Fibroblast of gingiva (primary cell): ENCODE measurements at places on chromosomes 16 and 17.

- peak; percentile 47 for DNase-seq
Measured at GRCh38 chr17:59165933-59166342, 10.4 kb downstream of the PRR11 start.

- no peak for DNase-seq
Measured at GRCh38 chr17:28514561-28515002, 8.4 kb downstream of the FOXN1 start.

GRCh38 chr16:70689035-70689969, 3.4 kb upstream of the MTSS2 start:
- DNase-seq: no peak

- DNase-seq: no peak
Measured at GRCh38 chr17:18213666-18214270, 11.7 kb upstream of the LLGL1 start.

DNA sequence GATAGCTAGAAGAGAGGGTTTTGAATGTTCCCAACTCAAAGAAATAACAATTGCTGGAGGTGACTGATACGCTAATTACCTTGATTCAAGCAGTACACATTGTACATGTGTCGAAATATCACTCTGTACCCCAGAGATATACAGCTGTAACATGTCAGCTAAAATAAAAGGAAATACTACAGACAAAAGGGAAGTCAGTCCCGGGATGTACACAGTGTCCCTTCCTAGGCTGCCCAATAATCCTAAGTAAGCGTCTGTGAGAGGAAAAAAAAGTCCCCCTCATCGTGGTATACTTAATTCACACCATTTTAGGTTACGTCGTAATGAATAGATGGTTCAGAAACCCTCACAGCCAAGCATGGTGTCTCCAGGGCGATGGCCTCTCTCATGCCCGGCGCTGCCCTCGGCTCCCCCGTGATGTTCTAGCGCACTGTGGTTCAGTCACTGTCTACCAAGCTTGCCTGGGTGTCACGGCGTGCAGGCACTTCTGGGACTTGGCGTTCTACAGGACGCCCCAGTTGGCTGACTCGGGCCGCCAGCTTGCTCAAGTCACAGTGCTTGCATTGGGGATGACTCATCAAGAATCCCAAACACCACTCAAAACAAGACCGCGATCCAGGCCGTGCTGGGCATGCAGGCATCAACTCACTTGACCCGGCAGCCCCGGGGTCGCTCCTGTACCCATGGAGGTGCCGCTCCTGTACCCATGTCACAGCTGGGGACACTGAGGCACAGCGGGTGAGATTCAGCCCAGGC, 27.6 kb downstream of the CCDC40 start:
- peak; percentile 92 for DNase-seq

GRCh38 chr16:86946396-86946795, 368.0 kb downstream of the FOXL1 start:
- DNase-seq: peak; percentile 27

GRCh38 chr16:8919089-8919933, 37.2 kb downstream of the LITAFD start:
- no peak for DNase-seq

GRCh38 chr17:1709971-1710806, at the start of gene TLCD2:
Gene TLCD2, minus strand, starts transcription at chr17:1710377. Its CDS starts 135 bp downstream, at chr17:1710242.
- DNase-seq: peak; percentile 67

DNA sequence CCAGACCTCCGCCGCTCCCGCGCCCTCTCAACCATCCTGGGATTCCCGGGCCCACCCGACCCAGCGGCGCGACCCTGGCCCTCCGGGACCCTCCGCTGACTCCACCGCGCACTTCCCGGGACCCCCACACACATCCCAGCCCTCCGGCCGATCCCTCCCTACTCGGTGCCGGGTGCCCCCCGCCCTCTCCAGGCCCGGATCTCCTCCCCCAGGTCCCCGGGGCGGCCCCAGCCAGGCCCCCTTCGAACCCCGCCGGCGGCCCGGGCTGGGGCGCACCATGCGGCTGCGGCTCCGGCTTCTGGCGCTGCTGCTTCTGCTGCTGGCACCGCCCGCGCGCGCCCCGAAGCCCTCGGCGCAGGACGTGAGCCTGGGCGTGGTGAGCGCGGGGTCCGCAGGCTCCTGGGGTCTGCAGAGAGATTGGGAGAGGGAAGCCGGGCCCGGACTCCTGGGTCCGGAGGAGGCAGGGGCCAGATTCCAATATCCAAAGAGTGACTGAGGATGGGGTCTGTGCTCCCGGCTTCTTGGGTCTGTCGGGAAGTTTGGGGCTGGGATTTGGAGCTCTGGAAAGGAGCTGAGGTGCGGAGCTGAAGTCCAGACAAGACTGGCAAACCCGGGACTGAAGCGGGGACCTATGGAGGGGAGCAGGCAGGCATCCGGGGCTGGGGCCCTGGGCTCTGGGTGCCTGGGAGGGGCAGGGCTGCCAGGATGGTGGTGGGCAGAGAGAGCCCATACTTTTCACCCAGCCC, 453 bp downstream of the MMP25 start:
- no peak for DNase-seq

DNA sequence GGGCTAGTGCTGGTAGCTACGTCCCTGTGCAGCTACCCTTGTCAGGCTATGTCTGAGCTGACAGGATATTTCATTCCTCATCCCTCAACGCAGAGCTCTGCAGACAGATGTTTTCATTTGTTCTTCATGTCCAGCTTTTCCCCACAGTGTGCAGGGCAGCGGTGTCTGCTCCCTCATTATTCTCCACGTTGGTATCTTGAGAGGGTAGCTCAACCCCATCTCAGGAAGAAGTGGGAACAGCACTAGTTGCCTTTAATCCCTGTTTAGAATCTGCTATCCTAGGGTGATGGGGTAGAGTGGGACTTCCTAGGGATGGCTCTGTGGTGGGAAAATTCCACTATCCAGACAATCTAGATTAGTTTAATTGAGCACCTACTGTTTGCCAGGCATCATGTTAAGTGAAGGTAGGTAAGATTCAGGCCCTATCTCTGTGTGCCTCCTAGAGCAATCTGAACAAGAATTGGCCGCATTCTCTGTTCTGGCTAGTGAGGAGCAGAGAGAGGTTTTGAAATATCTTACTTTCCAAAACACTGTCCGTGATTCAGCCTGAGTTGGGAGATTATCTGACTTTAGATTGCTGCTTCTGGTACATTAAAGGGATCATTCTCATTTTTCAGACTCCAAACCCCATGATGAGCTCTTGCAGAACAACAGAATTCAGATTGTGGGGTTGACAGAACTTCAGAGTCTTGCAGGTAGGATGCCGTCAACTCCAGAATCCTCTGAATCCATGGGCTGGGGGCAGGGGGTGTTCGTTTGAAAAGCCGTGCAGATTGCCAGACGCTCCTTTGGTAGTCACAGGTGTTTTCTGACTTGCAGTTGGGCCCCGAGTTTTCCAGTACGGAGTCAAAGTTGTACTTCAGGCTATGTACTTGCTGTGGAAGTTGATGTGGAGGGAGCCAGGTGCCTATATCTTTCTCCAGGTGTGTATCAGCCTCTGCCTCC, 963 bp downstream of the ALG1 start:
- no peak for DNase-seq

DNA sequence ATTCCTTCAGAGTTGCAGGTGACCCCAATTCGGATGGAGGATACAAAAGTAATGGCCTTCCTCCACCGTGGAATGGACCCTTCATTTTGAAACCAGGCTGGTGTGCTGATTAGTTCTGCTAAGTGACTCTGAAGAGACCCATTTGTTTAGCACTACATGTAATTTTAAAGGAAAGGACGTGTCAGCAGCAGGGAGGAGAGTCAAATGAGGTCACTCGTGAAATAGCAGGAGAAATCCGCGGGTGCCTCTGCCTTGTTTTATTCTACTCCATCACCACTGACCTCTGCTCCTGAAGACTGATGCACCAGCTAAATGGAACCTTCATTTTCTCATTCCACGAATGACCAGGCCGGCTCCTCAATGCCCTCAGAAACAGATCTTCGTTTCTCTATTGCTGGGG, 589.2 kb downstream of the CDH11 start:
- DNase-seq: no peak

DNA sequence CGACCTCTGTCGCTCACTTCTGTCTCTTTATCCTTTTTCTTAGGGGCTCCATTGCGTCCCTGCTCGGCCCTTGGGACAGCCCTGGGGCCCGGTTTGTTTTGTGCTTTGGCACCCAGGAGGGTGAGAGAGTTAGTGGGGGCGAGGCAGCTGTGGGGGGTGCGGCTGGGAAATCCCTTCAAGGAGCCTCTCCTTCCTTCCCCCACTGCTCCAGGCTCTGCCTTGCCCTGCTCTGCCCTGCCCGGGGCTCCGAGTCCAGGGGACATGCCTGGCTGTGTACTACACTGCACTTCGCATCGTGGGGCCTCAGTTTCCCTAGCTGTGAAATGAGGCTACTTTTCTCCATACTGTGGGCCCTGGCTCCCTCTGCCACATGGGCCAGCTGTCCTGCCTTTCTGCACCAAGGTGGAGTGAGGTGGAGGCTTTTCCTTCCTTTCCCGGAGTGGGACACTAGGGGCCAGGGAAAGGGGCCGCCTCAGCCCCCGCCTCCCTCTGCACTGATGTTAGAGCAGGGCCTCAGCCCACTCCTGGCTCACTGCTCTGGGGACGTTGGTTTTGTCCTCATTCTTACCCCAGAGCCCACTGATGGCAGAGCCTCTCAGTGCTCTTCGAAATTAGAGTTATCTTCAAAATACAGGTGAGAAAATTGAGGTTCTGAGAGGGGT, 980 bp downstream of the LLGL1 start:
- DNase-seq: no peak

DNA sequence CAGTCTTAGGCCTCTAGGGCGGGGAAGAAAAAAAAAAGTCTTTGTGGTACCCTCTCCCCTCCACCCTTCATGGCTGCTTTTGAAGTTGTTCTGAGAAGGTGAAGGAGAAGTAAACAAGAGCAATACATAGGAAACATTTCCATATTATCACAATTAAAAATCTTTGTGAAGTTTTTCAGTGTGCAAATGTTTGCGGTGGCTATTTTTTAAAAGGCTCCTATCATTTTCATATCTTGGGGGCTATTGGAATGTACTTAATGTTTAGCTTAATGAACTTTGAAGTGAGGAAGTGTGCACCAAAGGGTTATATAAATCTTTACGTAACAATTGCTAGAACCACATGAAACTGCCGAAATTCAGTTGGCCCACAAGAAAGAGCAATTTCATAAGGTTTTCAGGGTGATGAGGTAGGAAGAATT, 7.6 kb downstream of the NOL11 start:
- DNase-seq: no peak
